ENCODE measurements at places on chromosomes 2 and 18. TPM values are rescaled to one million over a fixed set of nuclear protein-coding genes. Genes with fewer than 3 reads are reported as not detected.

RGPD3 gene
- polyA plus RNA-seq = 0.08 TPM

PROKR1 gene
- polyA plus RNA-seq = 1.3 TPM

GRCh38 chr2:216246766-216247165 lies 125.5 kb downstream of the MARCHF4 start:
- no peaks in the 10 kb centered on the region for H3K27me3 ChIP-seq
- peaks cover 6% of the 10 kb centered on the region for H3K4me1 ChIP-seq
- H3K27ac ChIP-seq = no peak overlapping the region
- H3K36me3 ChIP-seq = no peaks in the 10 kb centered on the region

- DNase-seq = no peak
- no peaks in the 10 kb centered on the region for H3K27me3 ChIP-seq
- H3K4me1 ChIP-seq = peaks cover 2% of the 10 kb centered on the region
Measured at GRCh38 chr2:166091439-166091838, 36.4 kb downstream of the SCN1A start.

DNA sequence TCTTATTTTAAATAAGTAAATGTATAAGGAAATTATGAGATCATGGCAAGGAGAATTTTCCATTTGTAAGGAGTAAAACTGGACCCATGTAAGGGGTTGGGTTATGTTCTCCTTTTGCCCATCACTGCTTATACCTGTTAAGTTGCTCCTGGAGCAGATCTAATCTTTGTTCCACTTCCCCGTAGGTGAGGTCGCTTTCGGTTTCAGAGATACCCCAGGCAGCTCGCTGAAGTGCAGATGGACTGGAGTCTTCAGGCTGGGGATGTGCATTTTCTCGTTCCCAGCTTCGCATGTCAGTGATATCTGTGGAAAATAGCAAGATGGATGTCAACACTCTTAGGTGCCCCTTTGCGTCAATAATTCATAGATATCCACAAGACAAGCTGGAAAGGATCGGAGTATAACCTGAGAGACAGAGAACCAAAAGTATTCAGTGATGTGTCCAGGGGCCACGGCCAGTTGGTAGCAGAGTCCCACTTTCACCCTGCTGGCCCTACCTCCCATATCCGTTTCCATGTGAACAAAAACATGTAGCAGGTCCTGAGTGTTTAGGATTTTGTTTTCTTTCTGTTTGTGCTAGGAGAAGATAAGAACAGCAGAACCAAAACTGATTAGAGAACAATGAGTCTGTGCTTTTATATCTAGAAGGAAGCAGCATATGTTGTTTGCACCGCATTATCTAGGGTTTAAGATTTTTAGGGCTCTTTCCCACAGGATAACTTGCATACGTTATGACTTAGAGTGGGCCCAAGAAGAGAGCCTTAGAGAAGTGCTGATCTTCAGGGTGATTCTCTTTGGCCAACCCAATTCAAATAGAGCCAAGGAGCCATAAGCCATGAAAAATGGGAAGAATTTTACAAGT lies 36.0 kb downstream of the GCA start:
- no peaks in the 10 kb centered on the region for H3K36me3 ChIP-seq
- DNase-seq = no peak
- H3K4me1 ChIP-seq = no peaks in the 10 kb centered on the region
- no peaks in the 10 kb centered on the region for H3K27me3 ChIP-seq
- no peak overlapping the region for H3K27ac ChIP-seq

GRCh38 chr2:207149249-207150213 lies 16.2 kb downstream of the KLF7 start:
- no peak for DNase-seq
- H3K4me3 ChIP-seq = no peak overlapping the region
- no peak overlapping the region for H3K27ac ChIP-seq
- H3K27me3 ChIP-seq = no peaks in the 10 kb centered on the region
- H3K36me3 ChIP-seq = peaks cover 9% of the 10 kb centered on the region

UGT1A4 gene
- polyA plus RNA-seq = not detected

- no peak overlapping the region for H3K27ac ChIP-seq
- H3K4me3 ChIP-seq = no peak overlapping the region
- H3K36me3 ChIP-seq = no peaks in the 10 kb centered on the region
- DNase-seq = no peak
Measured at GRCh38 chr2:120546048-120546864, 189.4 kb upstream of the GLI2 start.

DNA sequence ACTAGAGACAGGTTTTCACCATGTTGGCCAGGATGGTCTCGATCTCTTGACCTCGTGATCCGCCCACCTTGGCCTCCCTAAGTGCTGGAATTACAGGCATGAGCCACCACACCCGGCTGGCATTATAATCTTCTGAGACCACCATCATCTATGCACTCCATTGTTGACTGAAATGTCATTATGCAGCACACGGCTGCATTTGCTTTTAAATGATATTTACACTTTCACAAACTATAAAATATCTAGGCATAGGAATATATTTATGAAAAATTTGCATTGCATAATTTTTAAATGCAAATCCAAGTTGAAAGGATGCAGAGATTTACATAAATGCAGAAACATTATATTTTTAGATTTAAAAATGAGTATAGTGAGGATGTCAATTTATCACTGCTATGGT lies 30.0 kb upstream of the ANKRD44 start:
- no peaks in the 10 kb centered on the region for H3K36me3 ChIP-seq
- no peaks in the 10 kb centered on the region for H3K27me3 ChIP-seq
- no peak for DNase-seq
- no peak overlapping the region for H3K27ac ChIP-seq
- H3K4me1 ChIP-seq = no peaks in the 10 kb centered on the region

Measured in H1 (cell line).